ENCODE measurements at places on chromosomes 13 and 19.

DNA sequence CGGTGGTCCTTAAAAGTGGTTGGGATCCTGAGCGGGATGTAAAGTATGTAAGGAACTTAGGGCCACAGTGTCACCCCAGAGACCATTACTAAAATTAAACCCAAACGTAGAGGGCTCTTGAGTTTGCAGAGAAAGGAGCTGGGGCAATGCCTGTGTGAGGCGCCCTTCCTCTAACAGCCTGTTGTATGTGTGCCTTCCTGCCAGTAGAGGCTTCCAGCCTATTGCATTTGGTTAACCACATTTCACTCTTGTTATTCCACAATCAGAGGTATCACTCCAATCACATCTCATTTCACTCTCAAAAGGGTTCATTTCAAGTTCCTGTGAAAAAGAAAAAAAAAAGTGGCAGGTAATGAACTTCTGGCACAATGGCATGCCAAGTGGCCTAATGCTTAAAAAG is 29.4 kb downstream of the DIAPH3 start:
- no peak for DNase-seq

GRCh38 chr13:19567820-19568534 is 6.6 kb upstream of the TPTE2 start:
- DNase-seq, result no peak

DNA sequence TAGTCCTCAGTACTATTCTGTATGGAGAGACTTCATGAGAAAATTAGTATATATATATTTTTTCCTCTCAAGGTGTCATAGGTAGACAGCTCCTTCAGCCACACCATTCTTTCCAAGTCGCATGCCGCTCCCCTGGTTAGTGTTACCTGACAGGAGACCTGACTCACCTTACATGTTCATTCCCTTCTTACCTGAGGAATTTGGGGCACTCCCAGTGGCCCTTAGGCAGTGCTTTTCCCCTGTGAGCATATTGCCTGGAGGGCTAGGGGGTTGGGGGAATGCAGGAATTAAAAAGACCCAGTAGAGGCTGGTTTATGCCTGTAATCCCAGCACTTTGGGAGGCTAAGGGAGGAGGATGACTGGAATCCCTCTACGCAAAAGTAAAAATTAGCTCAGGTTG is 9.0 kb upstream of the ACTN4 start:
- no peak for DNase-seq

GRCh38 chr19:12943437-12944044 is 2.1 kb upstream of the RAD23A start:
- peak; percentile 44 for DNase-seq

- DNase-seq, result peak; percentile 43
Observed at GRCh38 chr19:13526552-13526951, 20.3 kb upstream of the CACNA1A start.

GRCh38 chr13:64457976-64458375 is 2772.2 kb downstream of the PCDH9 start:
- DNase-seq, result no peak

DNA sequence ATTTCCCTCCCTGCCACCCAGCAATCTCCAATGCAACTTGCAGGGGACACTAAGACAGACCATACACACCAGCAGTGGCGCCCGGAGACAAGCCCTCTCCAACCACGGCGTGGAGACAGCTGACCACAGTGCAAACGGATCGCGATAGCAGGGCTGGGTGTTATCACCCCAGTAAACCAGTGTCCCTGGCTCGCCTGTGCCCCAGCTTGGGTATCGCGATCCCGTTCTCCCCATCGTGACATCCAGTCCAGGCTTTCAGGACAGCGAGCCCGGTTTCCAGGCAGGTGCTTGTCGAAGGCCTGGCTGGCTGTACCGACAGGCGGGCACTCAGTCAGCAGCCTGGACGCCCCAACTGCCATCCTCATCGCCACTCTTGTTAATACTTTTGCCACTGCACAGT is 20.7 kb upstream of the NANOS2 start:
- DNase-seq, result peak; percentile 36

DNA sequence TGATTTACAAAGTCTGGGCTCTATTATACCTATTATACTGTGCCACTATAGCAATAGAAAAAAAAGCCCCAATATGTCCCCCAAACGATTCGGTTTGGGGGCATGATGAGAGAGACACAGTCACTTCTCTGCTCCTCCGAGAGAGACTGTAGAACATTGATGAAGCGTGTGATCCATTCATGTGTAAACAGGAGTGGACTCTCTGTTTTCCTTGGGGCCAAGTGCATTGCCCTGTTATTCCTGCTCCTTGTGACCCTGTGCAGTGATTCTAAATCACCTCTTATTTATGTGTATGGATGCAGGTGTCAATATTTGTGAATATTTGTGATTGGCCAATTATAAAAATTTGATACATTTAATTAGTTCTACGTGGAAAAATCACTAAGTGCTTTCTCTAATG is 17.0 kb downstream of the F10 start:
- no peak for DNase-seq

- peak; percentile 45 for DNase-seq
Observed at GRCh38 chr13:45833242-45833641, 18.3 kb downstream of the SIAH3 start.

GRCh38 chr13:51714663-51715168 is 89.2 kb downstream of the DHRS12 start:
- DNase-seq, result no peak

GRCh38 chr19:498511-498891 is 2.2 kb downstream of the MADCAM1 start:
- DNase-seq, result no peak
